ENCODE measurements at places on chromosomes 3 and 15.

DNA sequence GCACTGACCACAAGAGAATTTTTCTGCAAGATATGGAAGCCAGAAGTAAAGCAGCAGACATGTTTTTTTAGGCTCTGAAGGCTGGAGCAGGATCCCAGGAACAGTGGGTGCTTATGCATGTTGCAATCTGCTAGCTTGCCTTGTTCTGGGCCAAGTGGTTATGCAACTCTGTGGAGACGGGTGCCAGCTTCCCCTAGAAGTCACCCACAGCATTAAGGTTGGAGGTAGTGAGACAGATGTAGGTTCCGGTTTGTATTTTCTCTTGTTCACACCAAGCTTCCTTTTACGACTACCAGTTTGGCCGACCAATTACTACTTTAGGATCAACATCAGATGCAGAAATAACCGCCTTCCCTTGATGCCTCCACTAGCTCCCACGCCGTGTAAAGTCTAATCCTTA lies 11.1 kb downstream of the DPH3 start:
- no peak for DNase-seq

DNA sequence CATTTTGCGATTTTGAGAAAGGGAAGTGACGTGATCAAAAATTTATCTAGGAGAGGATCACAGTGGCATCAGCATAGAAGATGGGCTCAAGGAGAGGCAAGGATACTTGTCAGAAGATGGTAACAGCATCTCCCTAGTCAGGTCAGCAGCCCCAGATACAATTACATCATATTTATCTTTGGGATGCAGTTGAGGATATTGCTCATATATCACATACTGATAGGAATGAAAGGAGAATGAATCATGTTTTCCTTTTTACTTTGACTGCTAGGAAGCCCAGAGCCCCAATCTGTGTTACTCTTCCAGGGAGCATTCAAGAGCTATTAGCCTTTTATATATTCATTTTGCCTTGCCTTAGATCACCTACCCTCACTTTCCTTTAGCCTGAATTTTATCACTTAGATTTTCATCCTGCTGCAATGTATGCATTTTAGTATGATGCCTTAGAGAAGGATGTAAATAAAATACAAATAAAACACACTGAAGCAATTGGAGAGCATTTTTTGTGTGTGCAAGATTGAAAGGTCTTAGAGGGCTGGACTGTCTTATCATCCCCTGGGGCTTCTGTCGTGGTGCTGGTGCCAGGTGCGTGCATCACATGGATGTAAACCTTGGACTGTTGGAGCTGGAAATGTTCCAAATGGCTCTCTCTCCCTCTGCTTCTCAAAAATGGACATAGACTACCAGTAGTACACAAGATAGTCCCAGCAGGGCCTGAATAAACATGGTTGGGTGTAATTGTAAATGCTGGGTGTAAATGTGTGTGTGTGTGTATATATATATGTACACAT lies 40.3 kb downstream of the CORO2B start:
- DNase-seq: no peak

DNA sequence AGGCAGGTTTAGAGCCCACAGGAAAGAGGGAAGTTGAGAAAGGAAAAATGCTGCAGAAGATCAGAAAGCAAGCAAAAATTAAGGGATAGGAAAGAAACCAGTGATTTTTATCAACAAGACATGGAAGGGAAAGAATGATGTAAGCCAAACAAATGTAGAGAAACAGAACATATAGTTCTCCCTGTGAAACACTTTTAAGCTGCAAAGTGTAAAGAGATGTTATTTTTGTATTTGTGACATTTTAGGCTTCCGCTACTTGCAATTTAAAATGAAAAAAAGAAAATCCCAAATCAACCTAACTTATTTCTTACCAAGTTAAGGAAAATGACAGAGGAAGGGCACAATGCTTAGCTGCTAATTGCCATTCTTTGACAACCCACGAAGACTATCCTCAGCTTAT lies 111.6 kb downstream of the PDCD6IP start:
- no peak for DNase-seq

DNA sequence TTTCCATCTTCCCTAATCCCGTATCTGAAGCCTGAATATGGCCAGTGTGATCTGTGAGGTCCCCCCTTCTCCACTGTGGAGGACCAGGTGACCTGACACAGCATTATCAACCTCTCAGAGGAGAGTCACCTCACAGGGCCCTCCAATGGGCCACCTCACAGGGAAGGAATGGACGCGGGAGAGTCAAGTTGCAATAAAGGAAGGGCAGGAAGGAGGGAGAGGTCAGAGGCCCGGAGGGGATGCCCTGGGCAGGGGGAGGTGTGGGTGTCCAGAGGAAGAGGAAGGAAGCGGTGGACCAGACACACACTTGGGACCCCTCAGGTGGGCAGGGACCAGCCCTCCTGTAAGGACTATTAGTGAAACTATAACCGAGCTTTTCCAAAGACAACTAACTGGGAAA lies 14.6 kb upstream of the LRRC15 start:
- no peak for DNase-seq

GRCh38 chr15:25182736-25183445 lies 228.1 kb downstream of the SNRPN start:
- no peak for DNase-seq

GRCh38 chr3:128572644-128573105 lies 77.9 kb downstream of the RPN1 start:
- DNase-seq: no peak

DNA sequence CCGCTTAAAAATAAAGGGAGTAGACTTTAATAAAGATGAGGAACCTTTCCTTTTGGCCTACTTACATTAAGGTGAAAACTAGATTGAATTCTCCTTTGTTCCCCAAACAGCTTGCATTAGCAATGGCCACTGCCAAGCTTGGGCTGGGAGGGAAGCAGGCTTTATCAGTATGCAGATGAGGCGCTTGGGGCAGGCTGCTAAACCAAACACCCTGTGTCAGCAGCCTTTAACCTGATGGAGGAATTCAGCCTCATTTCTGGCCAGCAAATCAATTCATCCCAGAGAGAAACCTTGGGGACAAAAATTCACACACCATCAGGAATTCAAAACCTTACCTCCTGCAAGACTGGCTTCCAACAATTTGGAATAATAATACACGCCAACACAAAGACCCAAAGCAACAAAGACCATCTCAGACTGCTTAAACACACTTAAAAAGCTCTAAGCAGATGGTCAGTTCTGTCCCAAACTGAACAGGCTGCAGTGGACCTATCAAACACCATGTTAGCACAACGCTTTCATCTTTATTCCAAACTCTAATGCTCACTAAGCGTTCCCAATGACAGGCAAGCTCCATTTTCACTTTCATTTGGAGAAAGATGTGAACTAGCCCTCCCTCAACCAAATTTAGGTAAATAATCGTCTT lies 255.1 kb upstream of the CMC1 start:
- DNase-seq: no peak

DNA sequence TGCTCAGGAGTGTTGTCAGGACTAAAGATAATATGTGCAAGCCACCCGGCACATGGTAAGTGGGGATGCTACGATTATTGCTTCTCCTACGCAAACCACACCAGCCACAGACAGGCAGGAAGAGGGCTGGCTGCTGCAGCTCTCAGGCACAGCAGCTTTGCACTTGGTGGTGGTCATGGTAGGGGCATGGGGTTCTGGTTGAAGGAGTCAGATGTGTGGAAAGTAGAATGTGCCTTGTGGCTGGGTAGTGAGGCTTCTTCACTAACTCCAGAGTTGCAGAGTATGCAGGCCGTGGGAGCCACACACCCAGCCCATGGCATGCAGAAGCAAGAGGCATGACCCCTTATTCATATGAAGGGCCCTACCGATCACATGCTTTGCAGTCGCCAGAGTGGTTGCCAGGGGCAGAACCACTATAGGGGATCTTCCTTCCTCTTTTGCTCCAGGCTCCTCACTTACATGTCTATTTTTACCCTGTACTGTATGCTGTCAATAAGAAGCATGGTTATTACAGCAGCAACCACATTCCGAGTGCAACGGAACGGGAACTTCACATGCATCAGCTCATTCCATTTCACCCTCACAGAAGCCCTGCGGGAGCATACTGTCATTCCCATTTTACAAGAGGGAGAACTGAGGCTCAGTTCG lies 59.2 kb upstream of the HERC1 start:
- peak; percentile 55 for DNase-seq

DNA sequence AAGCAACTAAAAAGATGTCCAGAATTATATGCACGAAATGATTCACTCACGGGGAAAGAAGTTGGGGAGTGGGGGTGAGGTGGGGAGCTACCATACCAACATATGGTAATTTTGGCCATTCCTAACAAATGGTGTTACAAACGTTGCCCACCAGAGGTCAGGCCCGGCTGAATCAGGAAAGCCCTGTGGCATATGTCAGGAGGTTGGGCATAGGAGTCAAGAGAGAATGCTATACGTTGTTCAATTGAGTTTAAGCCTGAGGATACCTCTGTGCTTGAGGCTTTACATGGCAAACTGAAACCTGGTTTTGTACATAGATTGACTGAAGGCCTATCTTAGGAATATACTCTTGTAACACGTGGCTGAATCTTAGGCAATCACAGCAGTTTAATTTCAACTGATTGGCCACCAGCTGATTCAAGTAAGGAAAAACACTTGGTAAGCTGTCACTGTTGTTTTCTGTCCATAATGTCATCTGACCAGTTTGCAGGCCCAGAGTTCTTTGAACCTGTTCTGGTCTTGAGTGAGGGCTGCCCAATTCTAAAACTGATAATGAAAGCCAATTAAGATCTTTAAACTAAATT lies 23.4 kb upstream of the SLC2A2 start:
- DNase-seq: no peak

- no peak for DNase-seq
These were observed 261.4 kb upstream of the MME start for GRCh38 chr3:154818676-154819255.

- DNase-seq: no peak
These were observed 20.4 kb downstream of the IGF1R start for GRCh38 chr15:98668566-98669308.

GRCh38 chr3:14470461-14470860 lies 68.1 kb downstream of the SLC6A6 start:
- no peak for DNase-seq

DNA sequence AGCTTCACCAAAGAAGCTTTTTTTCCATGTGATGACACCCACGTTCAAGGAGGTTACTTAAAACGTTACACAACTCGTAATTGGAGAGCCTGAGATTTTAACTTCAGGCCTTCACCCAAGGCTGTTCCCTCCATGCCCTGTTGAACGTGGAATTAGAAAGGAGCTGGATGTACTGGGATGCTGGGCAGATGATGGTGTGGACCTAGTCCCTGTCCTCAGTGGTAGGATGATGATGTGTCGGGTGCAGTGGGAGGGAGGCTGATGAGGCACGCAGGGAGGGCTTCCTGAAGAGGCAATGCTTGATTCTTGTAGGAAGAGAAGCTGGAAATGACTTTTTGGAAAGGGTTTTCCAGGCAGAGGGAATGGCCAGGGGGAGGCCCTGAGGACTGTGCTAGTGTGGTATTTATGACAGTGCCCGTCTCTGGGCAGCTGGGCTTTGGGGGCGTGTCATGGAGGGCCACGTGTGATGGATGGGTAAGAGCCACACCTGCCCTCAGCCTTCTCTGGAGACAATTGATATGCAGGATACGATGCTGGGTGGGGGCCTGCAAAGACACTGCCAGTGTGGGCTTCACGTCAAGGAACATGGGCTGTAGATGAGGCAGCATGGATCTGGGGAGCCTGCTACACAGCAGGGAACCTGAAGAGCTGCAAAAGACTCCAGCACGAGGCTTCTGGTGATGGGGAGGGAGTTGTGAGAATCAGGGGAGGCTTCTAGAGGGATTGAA lies 15.3 kb downstream of the SYNM start:
- DNase-seq: no peak

DNA sequence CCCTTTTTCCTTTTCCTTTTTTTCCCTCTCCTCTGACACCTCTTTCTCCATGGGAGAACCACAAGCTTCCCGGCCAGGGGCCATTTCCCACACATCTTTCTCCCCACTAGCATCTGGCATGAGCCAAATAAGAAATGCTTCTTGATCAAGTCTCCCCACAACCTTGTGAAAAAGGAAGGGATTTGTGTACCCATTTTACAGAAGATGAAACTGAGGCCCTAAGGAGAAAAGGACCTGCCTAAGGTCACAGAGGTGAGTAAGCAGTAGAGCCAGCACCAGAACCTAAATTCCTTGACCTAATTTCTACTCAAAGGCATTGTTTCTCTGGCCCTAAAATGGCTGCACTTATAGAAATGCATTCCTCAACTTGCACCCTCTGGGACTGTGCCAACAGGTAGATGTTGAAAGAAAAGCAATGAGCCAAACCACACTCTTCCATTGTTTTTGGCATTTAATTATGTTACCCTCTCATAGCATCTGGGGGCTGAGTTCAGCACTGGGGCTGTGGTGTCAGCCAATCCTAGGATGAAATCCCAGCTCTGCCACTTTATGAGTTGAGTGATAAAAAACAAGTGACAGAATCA lies 81.7 kb upstream of the TLE3 start:
- no peak for DNase-seq

DNA sequence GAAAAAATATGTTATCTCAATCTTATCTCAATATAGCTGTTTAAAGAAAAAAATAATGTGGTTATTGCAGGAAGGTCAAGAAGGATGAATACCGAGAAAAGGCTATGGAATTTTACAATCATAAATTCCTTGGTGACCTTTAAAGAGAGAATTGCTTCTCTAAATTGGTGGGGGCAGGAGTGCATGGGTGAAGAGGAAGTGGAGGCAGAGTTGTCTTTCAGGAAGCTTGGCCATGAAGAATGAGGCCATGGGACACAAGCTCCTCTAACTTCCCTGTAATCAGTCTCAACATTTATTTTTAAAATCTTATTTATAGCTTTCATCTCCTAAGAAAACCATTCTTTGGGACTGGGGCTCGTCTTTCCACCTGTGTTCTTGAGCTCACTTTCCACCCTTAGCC lies 22.4 kb upstream of the ALDH1A2 start:
- DNase-seq: no peak

DNA sequence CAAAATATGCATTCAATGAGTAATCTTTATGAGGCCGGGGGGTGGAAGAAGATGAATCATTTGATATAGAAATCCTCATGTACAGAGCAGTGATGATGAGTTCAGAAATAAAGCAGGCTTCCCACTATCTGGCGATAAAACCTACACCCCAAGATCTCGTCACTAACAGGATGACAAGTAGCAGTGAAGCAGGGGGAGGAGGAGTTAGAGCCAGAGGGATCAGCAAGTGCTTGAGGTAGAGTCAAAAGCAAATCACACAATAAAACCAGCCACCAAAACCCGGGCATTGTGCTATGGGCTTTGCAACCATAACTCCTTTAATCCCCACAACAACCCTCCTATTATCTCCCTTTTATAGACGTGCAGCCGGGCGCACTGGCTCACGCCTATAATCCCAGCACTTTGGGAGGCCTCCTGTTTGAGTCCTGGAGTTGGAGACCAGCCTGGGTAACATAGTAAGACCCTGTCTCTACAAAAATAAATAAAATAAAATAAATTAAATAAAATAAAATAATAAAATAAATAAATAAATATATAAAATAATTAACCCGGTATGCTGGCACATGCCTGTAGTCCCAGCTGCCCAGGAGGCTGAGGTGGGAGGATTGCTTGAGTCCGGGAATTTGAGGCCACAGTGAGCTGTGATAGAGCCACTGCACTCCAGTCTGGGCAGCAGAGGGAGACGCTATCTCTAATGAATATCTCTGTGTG lies 53.0 kb downstream of the STARD5 start:
- no peak for DNase-seq

GRCh38 chr15:40102897-40103858 lies 5.5 kb downstream of the BMF start:
- no peak for DNase-seq

GRCh38 chr3:6962801-6963200 lies 101.9 kb downstream of the GRM7 start:
- no peak for DNase-seq
